ENCODE measurements at places on chromosomes 16 and 17. TPM values are rescaled to one million over a fixed set of nuclear protein-coding genes. Genes with fewer than 3 reads are reported as not detected.

Gene FOXJ1
- 1.0 TPM for total RNA-seq

Gene EME1
- total RNA-seq = 0.81 TPM

Gene KRTAP9-7
- total RNA-seq = not detected

Gene CDH3
- 0.32 TPM for total RNA-seq

DNA sequence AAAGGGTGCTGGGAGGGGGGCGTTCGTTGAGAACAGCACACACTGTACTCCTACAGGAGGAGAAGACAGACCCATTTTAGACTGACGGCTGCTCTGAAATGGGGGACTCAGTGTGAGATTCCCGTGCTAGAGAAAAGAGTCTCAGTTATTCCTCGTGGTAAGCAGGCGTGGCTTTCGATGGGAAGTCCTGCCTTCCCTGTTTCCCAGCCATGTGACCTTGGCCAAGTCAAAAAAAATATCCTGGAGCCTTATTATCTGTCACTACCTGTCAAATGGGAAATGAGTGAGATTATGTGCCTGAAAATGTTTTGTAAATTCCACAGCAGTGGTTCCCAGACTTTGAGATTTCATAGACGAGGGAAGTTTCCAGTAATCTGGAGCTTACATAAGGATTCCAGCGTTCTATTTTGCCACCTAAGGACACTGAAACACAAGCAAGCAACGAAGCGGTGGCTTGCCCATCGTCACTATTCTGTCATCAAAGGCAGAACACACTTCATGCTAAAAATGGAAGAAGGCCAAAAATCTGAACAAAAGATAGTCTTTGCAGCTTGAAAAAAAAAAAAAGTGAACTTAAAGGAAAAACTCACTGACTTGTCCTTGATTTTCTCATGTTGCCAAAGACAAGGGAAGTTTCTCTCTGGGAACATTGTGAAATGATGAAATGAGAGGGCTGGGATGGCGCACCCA lies 253.4 kb upstream of the RPL38 start:
- no peak for DNase-seq
- no peak overlapping the region for H3K27ac ChIP-seq
- H3K4me1 ChIP-seq = peaks cover 5% of the 10 kb centered on the region
- peaks cover 4% of the 10 kb centered on the region for H3K27me3 ChIP-seq
- no peaks in the 10 kb centered on the region for H3K36me3 ChIP-seq
- H3K4me3 ChIP-seq = no peak overlapping the region

Gene GUCY2D
- not detected for total RNA-seq

Gene COPZ2
- total RNA-seq = 0.59 TPM

DNA sequence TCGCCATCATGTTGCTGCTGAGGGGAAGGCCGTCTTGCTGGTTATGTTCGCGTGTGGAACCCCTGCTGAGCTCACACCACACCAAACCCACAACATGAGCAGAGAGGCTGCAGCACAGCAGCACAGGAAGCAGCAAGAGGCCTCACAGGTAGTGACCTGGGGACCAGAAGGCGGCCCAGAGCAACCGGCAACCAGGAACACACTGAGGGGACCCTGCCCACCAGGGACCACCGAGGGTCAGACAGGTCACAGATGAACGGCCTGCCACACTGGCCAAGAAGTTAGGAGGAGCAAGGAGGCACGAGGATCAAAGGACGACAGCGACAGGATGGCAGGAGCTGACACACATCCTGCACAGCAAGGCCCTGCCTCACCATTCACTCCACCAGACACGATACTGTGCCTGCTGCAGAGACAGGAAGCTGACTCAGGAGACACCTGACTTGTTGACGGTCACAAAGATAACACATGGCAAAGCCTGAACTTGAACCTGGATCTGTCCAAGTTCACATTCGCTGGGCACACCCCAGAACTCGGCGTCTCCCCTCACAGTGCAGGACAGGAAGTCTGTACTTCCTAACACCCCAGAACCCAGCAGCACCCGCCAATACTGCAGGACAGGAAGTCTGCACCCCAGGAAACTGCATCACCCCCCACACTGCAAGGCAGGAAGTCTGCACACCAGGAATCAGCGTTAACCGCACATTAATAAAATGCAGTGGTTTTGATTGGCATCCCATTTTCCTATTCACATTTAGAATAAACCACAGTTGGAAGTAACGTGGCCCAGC lies 98.5 kb downstream of the ZNF778 start:
- H3K27me3 ChIP-seq = no peaks in the 10 kb centered on the region
- H3K36me3 ChIP-seq = peaks cover 20% of the 10 kb centered on the region
- peak overlapping the region; percentile 70 for H3K4me3 ChIP-seq
- H3K27ac ChIP-seq = peak overlapping the region; percentile 87
- peaks cover 84% of the 10 kb centered on the region for H3K4me1 ChIP-seq

Gene GAST
- total RNA-seq = not detected

- no peaks in the 10 kb centered on the region for H3K27me3 ChIP-seq
- H3K27ac ChIP-seq = no peak overlapping the region
- peaks cover 3% of the 10 kb centered on the region for H3K4me1 ChIP-seq
- H3K4me3 ChIP-seq = no peak overlapping the region
Measured at GRCh38 chr17:64938925-64939474, 19.7 kb upstream of the LRRC37A3 start.

Gene IRX5
- total RNA-seq = 0.15 TPM

GRCh38 chr16:30894540-30895368 lies 877 bp upstream of the BCL7C start:
- no peak overlapping the region for H3K4me3 ChIP-seq
- no peak for DNase-seq

DNA sequence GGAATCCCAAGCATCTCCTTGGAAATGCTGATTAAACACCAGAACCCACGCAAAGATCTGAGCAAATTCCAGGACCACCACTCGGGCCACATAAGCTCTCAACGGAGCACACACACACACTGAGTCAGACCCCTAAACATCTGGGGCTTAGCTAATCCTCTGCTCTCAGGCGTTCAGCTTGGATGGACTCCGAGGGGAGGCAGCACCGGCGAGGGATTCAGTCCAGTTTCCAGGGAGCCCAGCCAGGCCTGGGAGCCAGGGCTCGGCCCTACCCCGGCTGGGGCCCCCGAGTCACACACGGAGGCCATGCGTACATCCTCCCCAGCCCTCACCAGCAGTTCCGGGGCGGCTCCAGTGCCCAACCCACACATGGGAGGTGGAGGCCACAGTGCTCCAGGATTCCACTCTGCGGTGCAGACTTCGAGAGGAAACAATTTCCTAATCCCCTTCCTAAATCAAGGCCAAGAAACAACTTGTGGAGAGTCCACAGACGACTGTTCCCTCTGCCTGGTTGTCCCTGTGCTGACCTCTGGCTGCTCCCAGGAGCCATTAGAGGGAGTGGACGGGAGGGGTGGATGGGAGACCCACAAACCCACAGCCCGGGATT lies 70.5 kb downstream of the GAS7 start:
- no peak overlapping the region for H3K27ac ChIP-seq
- H3K27me3 ChIP-seq = no peaks in the 10 kb centered on the region
- DNase-seq = no peak
- no peaks in the 10 kb centered on the region for H3K36me3 ChIP-seq

GRCh38 chr17:4147751-4148310 lies 4.8 kb downstream of the CYB5D2 start:
- H3K36me3 ChIP-seq = peaks cover 3% of the 10 kb centered on the region
- peaks cover 10% of the 10 kb centered on the region for H3K4me1 ChIP-seq
- DNase-seq = no peak
- H3K27me3 ChIP-seq = no peaks in the 10 kb centered on the region

Gene HS3ST6
- total RNA-seq = not detected

DNA sequence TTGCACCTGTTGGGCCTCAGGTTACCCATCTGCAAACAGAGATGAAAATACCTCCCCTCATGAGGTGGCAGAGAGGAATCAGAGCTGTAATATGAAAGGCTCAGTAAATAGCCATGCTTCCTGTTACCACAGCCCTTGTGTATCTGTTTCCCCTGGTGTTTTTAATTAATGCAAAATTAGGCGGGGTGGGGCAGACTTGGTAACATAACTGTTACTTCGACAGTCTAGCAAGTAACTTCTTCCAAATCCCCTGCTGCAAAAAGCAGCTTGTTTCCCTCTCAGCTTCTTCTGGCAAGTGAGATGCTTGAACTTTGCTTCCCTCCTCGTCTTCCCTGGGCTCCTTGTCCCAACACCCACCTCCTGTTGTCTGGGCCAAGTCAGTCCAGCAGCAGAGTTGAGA lies 381.5 kb downstream of the CPPED1 start:
- no peak overlapping the region for H3K27ac ChIP-seq
- H3K36me3 ChIP-seq = no peaks in the 10 kb centered on the region
- H3K4me1 ChIP-seq = no peaks in the 10 kb centered on the region
- H3K27me3 ChIP-seq = no peaks in the 10 kb centered on the region

Gene PDILT
- not detected for total RNA-seq

Gene GLIS2
- total RNA-seq = not detected

Gene C16orf86
- total RNA-seq = 3.2 TPM

- H3K27me3 ChIP-seq = peaks cover 8% of the 10 kb centered on the region
- no peak overlapping the region for H3K4me3 ChIP-seq
- no peak for DNase-seq
- no peaks in the 10 kb centered on the region for H3K36me3 ChIP-seq
Measured at GRCh38 chr17:8052256-8053252, 13.7 kb downstream of the ALOX15B start.

DNA sequence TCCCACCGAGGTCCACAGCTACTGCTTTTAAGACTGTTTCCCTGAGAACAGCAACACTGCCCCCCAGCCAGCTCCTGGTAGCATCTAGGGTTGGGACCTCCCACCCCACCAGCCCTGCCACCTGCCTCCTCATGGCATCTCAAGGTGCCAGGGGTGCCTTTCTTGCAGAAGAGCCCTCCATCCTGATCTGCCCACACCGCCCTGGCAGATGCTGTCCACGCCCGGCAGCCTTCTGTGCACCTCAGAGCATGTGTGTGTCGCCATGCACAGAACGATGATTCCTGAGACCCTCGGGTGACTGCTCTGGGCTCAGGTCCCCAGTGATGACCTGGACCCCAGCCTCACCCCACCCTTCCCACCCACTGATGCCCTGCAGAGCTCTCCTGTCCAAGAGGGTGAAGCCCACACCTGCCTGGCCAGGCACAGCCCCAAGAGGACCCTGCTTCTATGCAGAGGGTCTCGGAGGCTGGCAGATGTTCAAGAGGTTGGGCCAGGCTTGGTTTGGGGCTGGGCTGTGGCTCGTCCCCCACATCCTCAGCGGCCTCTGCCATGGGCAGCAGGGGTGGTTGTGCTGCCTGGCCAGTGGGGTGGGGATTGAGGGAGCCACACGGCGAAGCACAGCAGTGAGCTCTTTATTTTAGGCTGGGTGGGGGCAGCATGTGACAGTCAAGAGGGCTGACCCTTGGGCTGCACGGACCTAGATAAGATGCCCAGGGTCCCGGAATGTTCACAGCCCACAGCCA lies 5.2 kb upstream of the SPATA2L start:
- H3K4me3 ChIP-seq = no peak overlapping the region
- no peak overlapping the region for H3K27ac ChIP-seq

DNA sequence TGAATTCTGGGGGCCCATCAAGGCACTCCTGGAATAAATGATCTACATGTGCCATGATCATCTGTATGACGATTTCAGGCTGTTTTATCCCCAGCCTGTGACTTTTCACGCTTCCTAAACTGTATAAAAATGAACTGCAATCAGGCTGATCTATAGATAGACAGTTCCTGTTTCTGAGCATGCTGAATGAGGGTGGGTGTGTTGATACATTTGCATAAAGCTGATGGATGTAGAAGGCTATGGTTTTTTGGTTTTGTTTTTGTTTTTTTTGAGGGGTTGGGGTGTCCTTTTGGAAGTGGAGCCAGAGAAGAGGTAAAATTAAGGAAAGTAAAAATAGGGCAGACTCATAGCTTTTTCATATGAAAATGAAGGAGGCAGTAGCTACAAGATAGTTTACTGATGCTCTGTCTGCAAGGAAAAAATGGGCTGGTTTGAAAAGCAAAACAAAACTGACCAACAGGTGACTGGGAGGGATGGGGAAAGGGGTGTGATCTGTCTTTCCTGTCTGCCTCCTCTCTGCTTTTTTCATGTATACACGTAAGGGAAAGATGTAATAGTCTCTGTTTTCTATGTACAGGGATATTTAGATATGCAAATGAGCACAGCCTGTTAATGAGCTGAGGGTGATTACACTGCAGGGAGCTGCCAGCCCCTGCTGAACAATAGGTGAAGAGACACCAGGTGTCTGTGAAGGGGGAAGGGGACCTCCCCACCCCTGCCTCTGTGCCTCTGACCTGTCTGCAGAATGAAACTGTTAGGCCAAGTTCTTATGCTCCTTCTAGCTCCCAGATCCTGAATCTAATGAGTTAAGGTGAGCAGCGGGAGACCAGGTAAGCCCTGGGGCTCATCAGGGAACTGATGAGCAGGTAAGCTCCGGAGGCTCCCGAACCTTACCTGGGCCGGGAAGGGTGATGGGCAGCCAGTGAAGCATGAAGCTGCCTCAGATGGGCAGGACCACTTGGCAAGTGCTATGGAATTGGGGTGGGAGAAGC lies 46.6 kb upstream of the LYRM9 start:
- H3K36me3 ChIP-seq = no peaks in the 10 kb centered on the region
- no peak for DNase-seq
- no peak overlapping the region for H3K27ac ChIP-seq
- no peaks in the 10 kb centered on the region for H3K4me1 ChIP-seq
- no peaks in the 10 kb centered on the region for H3K27me3 ChIP-seq
- no peak overlapping the region for H3K4me3 ChIP-seq

Gene PPM1E
- total RNA-seq = not detected

Data from CD4-positive, CD25-positive, alpha-beta regulatory T cell (primary cell).